ENCODE measurements at places on chromosomes 6 and 20.

DNA sequence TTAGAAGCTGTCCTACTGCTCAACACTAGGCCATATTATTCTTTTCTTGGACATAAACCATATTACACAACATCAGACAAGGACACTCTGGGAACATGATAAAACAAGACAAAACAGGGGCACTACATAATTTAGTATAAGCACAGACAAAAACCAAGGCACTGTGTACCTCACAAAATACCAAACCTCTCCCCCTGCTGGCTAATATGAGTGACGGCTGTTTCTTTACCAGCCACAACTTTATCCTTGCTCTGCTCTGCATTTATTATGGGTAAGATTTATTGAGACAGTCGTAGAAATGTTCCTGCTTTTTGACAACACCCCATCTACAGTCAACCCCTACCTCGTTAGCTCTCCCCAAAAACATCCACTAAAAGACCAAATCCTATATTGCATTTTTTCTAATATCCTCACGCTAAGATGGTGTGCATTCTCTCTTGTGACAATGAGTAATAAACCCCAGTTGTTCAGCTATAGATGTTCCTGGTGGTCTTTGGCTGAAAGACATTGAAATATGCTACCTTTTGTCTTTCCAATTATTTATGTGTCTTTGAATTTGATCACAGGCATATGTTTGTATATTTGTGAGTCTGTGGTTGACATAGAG is 23.8 kb upstream of the POLR1H start:
- DNase-seq: no peak

DNA sequence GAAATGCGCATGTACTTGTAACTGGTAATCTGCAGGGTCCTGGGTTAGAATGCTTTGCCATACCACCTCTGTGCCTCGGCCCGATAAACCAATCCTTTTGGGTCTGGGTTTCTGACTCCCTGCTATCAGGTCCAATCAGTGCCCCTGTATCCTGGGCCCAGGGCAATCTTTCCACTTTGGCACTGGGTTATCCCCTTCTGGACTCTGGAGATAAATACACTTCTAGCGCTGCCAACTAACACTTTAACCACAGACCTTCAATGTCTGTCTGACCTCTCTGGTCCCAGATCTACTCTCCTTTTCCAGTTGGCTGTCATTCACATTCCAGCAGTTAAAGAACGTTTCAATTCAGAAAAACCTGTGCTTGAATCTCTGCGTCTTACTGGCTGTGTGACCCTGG is 55.3 kb downstream of the DNAAF9 start:
- DNase-seq: no peak

DNA sequence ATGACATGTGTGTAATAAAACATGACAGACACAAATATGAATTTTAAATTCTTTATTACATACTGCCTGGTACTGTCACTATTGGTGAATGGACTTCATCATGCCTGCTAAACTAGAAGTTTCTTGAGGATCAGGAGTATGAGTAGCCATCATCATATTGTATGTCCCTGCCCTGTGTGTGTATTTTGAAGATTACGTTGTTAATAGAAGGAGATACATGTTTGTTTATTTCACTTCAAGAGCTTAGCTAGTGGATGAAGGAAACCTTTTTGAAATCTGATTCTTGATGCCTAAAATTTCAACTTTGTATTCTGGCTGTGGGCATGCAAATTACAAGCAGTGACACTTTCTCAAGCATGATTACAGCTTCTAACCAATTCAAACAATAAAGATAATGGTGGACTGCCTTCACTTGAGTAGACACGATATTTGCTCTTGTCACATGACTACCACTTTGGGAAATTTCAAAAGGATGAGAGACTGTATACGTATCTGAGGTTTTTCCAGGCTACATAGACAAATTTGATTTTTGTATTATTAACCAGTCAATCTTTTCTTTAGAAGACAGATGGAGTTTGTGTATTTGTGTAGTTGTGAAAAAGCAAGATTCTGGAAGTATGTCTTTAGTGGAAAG is 3.5 kb downstream of the TBPL1 start:
- no peak for DNase-seq

DNA sequence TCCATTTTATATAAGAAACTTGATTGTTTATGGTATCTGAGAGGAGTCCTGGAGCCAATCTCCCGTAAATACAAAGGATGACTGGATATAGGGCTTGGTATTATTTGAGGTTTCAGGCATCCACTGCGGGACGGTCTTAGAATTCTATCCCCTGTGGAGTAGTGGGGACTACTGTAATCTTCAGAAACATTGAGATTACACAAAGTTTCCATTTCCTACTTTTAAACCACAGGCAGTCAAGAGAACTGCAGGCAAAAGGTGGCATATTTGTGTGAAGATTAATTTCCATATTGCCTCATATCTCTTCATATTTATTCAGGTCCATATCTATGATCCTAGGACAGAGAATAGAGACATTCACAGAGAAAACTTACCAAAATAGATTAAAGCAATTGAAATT is 586.2 kb downstream of the PHF3 start:
- no peak for DNase-seq

- no peak for DNase-seq
Observed at GRCh38 chr20:50642288-50642803, 49.0 kb downstream of the RIPOR3 start.

DNA sequence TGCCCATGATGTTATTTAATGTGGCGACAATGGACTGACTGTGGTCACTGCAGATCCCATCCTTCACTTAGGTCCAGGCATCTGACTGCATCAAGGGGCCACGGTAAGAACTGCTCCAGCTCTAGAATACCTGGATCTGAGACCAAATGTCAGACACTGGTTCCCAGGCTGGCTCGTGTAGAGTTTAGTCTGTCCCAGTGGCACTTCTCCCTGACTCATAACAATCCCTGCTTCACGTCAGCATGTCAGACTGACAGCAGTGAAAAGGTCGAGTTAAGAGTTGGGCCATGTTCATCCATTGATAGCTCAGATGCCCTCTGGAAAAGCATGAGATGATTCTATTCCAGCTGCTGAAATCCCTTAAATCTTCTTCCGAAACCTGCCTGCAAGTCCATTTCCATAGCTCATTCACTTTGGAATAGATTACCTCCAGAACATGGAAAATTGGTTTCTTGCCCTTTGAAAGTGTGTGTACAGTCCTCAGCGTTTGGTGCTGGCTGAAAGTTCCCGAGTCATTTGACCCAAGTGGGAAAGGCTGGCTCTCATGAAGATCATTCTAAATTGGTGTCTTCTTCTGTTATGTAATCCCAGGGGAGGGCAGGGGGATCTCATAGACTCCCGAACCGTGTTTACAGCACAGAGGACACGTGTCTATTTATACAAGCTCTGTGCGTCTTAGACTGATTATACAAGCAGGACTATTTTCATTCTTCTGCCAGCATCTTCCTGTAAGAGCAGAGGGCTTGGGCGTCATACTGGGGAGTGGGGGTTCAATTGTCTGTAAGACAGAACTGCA is 160.8 kb downstream of the ZDHHC14 start:
- DNase-seq: no peak

GRCh38 chr6:86775893-86776292 is 161.4 kb upstream of the HTR1E start:
- no peak for DNase-seq

- DNase-seq: peak; percentile 21
Observed at GRCh38 chr20:47317127-47317895, 39.2 kb downstream of the ZMYND8 start.

GRCh38 chr6:169215201-169215681 is 38.4 kb downstream of the THBS2 start:
- DNase-seq: no peak

- no peak for DNase-seq
Observed at GRCh38 chr20:51899674-51900073, 97.4 kb upstream of the SALL4 start.

GRCh38 chr6:154613137-154613676 is 102.7 kb upstream of the CNKSR3 start:
- DNase-seq: no peak

GRCh38 chr20:13183005-13183404 is 38.1 kb upstream of the ISM1 start:
- no peak for DNase-seq

DNA sequence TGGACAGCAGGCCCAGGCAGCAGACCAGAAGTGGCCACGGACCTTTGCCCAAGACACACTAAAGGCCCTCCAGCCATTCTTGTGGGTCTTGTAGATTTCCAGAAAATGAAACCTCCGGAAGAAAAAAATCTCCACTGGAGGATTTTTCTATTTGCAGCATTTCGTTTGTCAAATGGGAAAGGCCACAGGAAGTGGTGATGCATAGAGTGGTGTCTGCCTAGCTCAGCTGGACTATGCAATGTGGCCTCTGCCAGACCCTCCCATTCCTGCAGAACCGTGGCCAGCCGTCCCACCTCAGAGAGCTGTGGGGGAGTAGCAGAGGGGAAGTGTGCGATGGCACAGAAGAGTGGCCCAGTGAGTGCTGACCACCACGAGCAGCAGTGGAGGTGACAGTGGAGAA is 24.0 kb upstream of the INSM1 start:
- DNase-seq: no peak

DNA sequence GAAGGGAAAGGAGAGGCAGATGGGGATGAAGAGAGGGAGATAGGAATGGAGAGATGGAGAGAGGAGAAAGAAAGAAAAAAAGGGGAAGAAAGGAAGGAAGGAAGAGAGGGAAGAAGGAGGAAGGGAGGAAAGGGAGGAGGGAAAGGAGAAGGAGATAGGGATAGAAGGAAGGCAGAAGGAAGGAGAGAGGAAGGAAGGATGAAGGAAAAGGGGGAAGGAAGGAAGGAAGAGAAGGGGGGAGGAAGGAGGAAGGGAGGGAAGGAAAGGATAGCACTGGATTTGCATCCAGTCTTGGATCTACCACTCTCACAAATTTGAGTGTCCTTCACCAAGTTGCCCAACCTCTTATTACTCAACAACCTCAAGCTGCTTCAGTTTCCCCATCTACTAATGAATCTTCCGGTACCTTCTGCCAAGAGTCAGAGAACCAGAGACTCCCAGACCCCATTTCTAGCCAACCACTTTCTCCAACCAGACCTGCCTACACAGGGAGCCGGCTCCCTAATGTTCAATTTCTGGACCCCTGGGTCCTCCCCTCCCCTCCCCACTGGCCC is 79.7 kb upstream of the FOXP4 start:
- DNase-seq: no peak

All from effector CD4-positive, alpha-beta T cell (primary cell).